ENCODE measurements at places on chromosomes 6 and 20. TPM values are rescaled to one million over a fixed set of nuclear protein-coding genes. Genes with fewer than 3 reads are reported as not detected.
A peak's percentile ranks its signal among the peaks of the same experiment; 100 is the strongest.

GRCh38 chr6:119303164-119303887 lies 46.2 kb downstream of the MAN1A1 start:
- H3K4me1 ChIP-seq, result no peaks in the 10 kb centered on the region
- no peaks in the 10 kb centered on the region for H3K27me3 ChIP-seq
- no peak for DNase-seq
- no peak overlapping the region for H3K4me3 ChIP-seq

GRCh38 chr6:170265655-170266054 lies 25.2 kb downstream of the DLL1 start:
- no peak overlapping the region for H3K4me3 ChIP-seq
- H3K27ac ChIP-seq, result no peak overlapping the region
- DNase-seq, result no peak
- no peaks in the 10 kb centered on the region for H3K27me3 ChIP-seq
- H3K36me3 ChIP-seq, result no peaks in the 10 kb centered on the region
- peaks cover 7% of the 10 kb centered on the region for H3K4me1 ChIP-seq

DNA sequence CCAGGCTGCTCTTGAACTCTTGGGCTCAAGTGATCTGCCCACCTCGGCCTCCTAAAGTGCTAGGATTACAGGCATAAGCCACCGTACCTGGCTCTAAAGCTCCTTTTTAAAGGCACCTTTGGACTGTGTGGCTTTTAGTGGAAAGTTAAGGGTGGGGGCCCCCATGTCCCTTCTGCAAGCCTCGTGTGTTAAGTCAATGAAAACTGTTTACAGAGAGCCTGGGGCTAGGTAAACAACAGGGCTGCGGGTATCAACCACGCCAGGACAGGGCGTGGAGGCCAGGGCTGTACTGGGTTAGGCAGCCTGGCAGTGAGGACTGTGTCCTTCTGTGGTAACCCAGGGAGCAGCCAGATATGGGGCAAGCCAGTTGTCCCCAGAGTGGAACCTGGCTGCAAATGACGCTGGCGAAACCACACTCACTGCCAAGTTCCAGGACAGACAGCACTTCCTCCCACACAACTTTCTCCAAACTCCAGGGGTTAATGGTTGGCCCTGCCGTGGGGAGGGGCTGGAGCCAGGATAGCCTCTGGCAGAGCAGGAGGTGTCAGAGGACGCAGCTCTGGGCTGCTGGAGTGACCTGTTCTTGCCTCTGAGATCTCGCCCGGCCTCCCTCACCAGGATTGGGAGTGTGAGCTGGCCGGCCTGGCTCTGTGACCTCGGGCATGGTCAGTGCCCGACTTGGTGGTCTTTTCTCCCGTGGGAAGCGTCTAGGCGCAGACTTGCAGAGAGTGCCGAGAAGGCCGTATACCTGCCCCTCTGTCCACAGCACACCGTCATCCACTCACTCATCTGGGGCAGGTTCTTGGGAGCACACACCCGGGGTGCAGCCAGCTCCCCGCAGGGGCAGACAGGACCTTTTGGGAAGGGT lies 3.2 kb downstream of the SLC17A9 start:
- H3K27ac ChIP-seq, result no peak overlapping the region
- peaks cover 30% of the 10 kb centered on the region for H3K4me1 ChIP-seq
- H3K36me3 ChIP-seq, result no peaks in the 10 kb centered on the region

- peak overlapping the region; percentile 92 for H3K27ac ChIP-seq
- no peaks in the 10 kb centered on the region for H3K27me3 ChIP-seq
- peaks cover 12% of the 10 kb centered on the region for H3K4me1 ChIP-seq
- H3K4me3 ChIP-seq, result peak overlapping the region; percentile 76
- peak; percentile 59 for DNase-seq
Measured at GRCh38 chr6:169722362-169723199, 1.7 kb downstream of the PHF10 start.

- H3K27me3 ChIP-seq, result no peaks in the 10 kb centered on the region
- no peak overlapping the region for H3K27ac ChIP-seq
- H3K4me3 ChIP-seq, result no peak overlapping the region
- H3K36me3 ChIP-seq, result no peaks in the 10 kb centered on the region
Measured at GRCh38 chr6:48630511-48630910, 519.5 kb upstream of the PTCHD4 start.

GRCh38 chr6:142700671-142701312 lies 244.2 kb downstream of the HIVEP2 start:
- no peak overlapping the region for H3K4me3 ChIP-seq
- no peak overlapping the region for H3K27ac ChIP-seq
- no peak for DNase-seq
- no peaks in the 10 kb centered on the region for H3K27me3 ChIP-seq
- H3K36me3 ChIP-seq, result no peaks in the 10 kb centered on the region

DNA sequence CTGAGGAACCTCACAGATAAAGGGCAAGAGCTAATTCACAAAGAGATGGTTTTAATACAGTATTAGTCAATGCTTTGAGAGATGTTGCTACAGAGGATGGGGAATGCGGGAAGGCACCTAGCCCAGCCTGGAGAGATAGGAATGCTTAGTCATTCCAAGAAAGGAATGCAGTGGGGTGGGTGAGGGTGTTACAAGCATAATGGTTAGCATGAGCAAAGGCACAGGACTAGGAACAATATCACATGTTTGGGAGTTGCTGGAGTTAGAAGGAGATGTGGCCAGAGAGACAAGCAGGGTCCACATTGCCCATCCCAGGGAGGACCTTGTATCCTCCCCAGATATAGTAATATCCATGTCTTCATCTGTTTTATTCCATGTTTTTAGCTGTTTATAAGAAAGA lies 107.0 kb upstream of the OGFRL1 start:
- no peak overlapping the region for H3K4me3 ChIP-seq
- H3K27ac ChIP-seq, result no peak overlapping the region
- no peaks in the 10 kb centered on the region for H3K27me3 ChIP-seq
- H3K36me3 ChIP-seq, result no peaks in the 10 kb centered on the region

- peak; percentile 44 for DNase-seq
- no peak overlapping the region for H3K27ac ChIP-seq
Measured at GRCh38 chr6:159110013-159110412, 59.2 kb upstream of the FNDC1 start.

DNA sequence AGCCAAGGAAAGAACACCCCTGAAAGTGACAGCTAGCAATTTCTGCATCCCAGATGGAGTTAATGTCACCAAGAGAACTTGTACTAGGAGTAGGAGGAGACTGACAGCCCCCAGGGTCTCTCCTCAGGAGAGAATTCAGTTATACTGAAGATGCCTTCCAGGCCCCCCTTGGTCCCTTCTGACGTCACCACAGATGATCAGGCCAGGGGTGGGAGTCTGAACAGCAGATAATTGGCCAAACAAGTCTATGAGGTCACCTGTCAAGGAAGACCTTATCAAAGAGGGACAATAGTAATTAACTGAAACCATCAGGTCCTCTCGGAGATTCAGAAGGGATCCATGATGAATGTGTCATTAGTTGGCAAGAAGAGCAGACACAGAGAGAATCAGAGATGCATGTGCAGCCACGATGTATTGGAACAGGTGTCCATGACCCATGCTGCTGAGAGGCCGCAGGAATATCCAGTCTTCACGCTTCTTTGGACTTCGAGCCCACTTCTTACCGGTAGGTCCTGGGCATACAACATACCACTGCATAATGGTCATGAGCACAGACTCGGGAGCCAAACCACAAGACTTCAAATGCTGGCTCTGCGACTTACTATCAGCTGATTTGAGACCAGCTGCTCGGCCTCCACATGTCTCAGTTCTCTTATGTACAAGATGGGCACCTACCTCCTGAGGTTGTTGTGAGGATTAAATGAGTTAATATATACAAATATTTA lies 10.2 kb downstream of the TRIM10 start:
- H3K27me3 ChIP-seq, result no peaks in the 10 kb centered on the region
- H3K4me1 ChIP-seq, result no peaks in the 10 kb centered on the region
- H3K27ac ChIP-seq, result no peak overlapping the region
- no peaks in the 10 kb centered on the region for H3K36me3 ChIP-seq

DNA sequence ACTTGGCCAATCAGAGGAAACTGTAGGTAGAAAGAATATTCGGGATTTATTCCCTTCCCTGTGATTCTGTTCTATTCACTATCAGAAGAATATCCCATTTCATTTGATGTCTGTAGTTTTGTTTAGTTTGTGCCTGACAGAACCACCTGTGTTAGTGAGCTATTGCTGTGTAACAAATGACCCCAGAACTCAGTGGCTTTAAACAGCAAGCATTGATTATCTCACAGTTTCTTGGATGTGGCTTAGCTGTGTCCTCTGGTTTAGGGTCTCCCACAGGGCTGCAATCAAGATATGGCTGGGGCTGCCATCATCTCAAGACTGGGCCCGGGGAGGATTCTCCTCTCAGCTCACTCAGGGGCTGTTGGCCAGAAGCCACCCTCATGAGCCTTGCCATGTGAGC lies 143.7 kb downstream of the ZDHHC14 start:
- no peak for DNase-seq
- H3K27me3 ChIP-seq, result no peaks in the 10 kb centered on the region
- no peak overlapping the region for H3K27ac ChIP-seq
- H3K36me3 ChIP-seq, result no peaks in the 10 kb centered on the region
- peaks cover 11% of the 10 kb centered on the region for H3K4me1 ChIP-seq

- no peaks in the 10 kb centered on the region for H3K4me1 ChIP-seq
- H3K27me3 ChIP-seq, result no peaks in the 10 kb centered on the region
- no peak for DNase-seq
- H3K27ac ChIP-seq, result no peak overlapping the region
- H3K4me3 ChIP-seq, result no peak overlapping the region
- H3K36me3 ChIP-seq, result no peaks in the 10 kb centered on the region
Measured at GRCh38 chr20:4202441-4202840, 187.1 kb upstream of the RNF24 start.

GRCh38 chr20:18992418-18992817 lies 178.8 kb downstream of the SCP2D1 start:
- no peaks in the 10 kb centered on the region for H3K36me3 ChIP-seq
- H3K4me3 ChIP-seq, result no peak overlapping the region
- peaks cover 13% of the 10 kb centered on the region for H3K4me1 ChIP-seq
- DNase-seq, result no peak

- no peak for DNase-seq
- H3K27me3 ChIP-seq, result no peaks in the 10 kb centered on the region
- H3K27ac ChIP-seq, result peak overlapping the region; percentile 68
- peaks cover 39% of the 10 kb centered on the region for H3K4me1 ChIP-seq
- peak overlapping the region; percentile 58 for H3K4me3 ChIP-seq
- H3K36me3 ChIP-seq, result no peaks in the 10 kb centered on the region
Measured at GRCh38 chr6:33205191-33206026, 954 bp downstream of the HSD17B8 start.

DNA sequence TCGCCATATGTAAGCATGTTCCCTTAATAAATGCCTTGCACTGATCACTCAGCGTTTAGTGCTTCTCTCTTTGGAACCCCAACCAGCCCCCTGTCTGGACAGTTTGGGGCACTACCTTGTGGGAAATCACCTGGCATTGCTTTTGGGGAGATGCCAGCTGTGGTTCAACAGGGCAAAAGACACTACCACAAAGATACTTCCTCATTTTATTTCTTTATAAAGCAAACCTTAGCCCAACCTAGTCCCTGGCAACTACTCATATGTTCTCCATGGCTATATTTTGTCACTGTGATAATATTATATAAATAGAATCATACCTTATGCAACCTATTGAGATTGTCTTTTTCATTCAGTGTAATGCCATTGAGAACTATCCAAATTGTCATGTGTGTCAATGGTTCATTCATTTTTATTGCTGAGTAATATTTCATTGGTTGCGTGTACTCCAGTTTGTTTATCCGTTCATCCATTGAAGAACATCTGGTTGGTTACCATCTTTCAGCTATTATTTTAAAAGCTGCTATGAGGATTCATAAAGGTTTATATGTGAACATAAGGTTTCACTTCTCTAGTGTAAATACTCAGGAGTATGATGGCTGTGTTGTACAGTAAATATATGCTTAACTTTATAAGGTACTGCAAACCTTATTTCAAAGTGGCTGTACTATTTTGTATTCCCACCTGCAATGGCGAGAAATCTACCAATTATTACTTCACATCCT lies 114.8 kb downstream of the MOXD1 start:
- H3K36me3 ChIP-seq, result no peaks in the 10 kb centered on the region
- no peak overlapping the region for H3K27ac ChIP-seq
- H3K27me3 ChIP-seq, result no peaks in the 10 kb centered on the region
- no peak overlapping the region for H3K4me3 ChIP-seq

- DNase-seq, result no peak
- no peaks in the 10 kb centered on the region for H3K4me1 ChIP-seq
- no peaks in the 10 kb centered on the region for H3K36me3 ChIP-seq
Measured at GRCh38 chr20:63060057-63060991, 53.6 kb upstream of the BHLHE23 start.

- H3K36me3 ChIP-seq, result no peaks in the 10 kb centered on the region
- no peak for DNase-seq
- H3K4me1 ChIP-seq, result no peaks in the 10 kb centered on the region
- H3K4me3 ChIP-seq, result no peak overlapping the region
- H3K27ac ChIP-seq, result no peak overlapping the region
Measured at GRCh38 chr6:82611751-82612150, 248.1 kb downstream of the TPBG start.

DNA sequence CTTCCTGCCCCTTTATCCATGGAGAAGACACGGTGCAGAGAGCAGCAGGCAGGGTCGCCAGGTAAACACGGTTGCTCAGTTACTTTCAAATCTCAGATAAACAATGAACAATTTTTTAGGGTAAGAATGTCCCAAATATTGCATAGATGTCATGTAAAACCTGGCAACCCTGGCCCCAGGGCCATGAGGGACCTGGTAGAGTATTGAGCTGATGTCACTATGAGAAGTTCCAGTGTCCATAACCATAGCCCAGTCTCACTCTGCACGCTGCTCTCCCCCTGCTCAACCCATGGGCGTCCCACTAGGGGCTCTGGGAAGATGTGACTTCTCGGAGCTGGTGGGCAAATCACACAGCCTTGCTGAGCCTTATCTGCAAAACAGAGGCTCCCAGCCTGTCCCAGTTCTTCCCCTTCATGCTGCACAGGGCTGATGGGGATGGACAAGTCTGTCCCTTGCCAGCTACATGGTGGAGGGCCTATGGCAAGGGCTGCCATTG lies 71.3 kb upstream of the TOP1 start:
- no peak overlapping the region for H3K27ac ChIP-seq
- no peak for DNase-seq
- H3K4me3 ChIP-seq, result no peak overlapping the region
- H3K27me3 ChIP-seq, result no peaks in the 10 kb centered on the region
- no peaks in the 10 kb centered on the region for H3K36me3 ChIP-seq
- no peaks in the 10 kb centered on the region for H3K4me1 ChIP-seq

- H3K27ac ChIP-seq, result no peak overlapping the region
- peaks cover 18% of the 10 kb centered on the region for H3K4me1 ChIP-seq
- no peaks in the 10 kb centered on the region for H3K27me3 ChIP-seq
- DNase-seq, result no peak
- H3K4me3 ChIP-seq, result no peak overlapping the region
Measured at GRCh38 chr20:23248461-23248882, 102.1 kb upstream of the NXT1 start.

The CASP8AP2 gene
- 18.3 TPM for total RNA-seq

The HAO1 gene
- total RNA-seq, result not detected

The GGTLC1 gene
- 6.9 TPM for total RNA-seq

The KCNQ2 gene
- 60.9 TPM for total RNA-seq

The GRM1 gene
- total RNA-seq, result 5.6 TPM

The HSF2 gene
- 96.1 TPM for total RNA-seq

Data from testis (tissue), 5 donors.